ENCODE measurements at places on chromosomes 7 and 10.
A peak's percentile ranks its signal among the peaks of the same experiment; 100 is the strongest.

DNA sequence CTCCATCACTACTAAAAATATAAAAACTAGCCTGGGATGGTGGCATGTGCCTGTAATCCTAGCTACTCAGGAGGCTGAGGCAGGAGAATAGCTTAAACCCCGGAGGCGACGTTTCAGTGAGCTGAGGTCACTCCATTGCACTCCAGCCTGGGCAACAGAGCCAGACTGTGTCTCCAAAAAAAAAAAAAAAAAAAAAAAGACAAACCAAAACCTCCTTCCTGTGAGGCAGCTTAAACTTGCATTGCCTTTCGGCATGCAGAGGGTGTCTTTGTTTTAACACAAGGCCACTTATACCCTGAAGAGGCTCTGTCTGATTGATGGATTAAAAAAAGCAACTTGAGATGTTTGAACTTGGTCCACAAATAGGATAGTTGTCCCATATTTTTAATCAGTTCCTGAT is 128.4 kb upstream of the RSU1 start:
- DNase-seq: no peak

DNA sequence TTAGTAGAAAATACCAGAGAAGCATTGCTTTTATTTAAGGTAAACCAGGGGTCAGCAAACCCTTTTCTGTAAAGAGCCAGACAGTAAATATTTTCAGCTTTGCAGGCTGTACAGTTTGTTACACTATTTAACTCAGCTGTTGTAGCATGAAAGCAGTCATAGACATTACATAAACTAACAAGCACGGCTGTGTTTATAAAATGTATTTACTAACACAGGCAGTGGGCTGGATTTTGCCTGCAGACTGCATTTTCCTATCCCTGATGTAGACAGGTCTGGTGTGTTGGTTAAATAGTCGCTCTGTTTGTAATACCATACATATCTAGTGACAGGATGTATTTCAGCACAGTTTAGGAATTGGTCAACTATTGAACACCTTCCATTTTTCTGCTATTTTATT is 129.3 kb downstream of the ST7 start:
- no peak for DNase-seq

- no peak for DNase-seq
These were observed 490 bp upstream of the ZNF239 start for GRCh38 chr10:43574906-43575305.

- DNase-seq: peak; percentile 58
These were observed 61.1 kb downstream of the JCAD start for GRCh38 chr10:29998142-29998808.

GRCh38 chr7:21526007-21526406 is 16.8 kb upstream of the DNAH11 start:
- no peak for DNase-seq

GRCh38 chr7:157001920-157002818 is 8.3 kb downstream of the MNX1 start:
- no peak for DNase-seq

- DNase-seq: no peak
These were observed 202.1 kb downstream of the HECW1 start for GRCh38 chr7:43314379-43315158.

DNA sequence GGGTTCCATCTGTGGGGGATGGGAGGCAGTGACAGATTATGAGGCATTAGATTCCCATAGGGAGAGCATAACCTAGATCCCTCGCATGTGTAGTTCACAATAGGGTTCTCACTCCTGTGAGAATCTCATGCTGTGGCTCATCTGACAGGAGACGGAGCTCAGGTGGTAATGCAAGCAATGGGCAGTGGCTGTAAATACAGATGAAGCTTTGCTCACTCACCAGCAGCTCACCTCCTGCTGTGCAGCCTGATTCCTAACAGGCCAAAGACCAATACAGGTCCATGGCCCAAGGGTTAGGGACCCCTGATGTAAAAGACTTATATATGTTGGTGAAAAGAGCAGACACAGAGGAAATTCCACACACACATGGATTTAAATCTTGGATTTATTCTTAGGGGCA is 370.2 kb downstream of the NRG3 start:
- no peak for DNase-seq

DNA sequence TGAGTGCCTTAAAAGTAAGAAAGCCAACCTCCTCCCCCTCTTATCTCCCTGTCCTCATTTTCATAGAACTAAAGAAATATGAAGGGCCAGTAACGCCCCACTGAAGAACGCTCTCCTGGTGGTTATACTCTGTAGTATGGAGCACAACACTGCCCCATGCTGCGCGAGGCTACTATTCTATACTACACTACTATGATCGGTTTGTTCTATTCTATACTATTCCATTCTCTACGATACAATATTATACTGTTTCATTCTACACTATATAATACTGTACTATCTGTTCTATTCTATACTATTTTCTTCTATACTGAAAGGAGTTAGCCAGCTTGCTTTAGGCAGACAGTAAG is 34.8 kb downstream of the DIP2C start:
- no peak for DNase-seq

DNA sequence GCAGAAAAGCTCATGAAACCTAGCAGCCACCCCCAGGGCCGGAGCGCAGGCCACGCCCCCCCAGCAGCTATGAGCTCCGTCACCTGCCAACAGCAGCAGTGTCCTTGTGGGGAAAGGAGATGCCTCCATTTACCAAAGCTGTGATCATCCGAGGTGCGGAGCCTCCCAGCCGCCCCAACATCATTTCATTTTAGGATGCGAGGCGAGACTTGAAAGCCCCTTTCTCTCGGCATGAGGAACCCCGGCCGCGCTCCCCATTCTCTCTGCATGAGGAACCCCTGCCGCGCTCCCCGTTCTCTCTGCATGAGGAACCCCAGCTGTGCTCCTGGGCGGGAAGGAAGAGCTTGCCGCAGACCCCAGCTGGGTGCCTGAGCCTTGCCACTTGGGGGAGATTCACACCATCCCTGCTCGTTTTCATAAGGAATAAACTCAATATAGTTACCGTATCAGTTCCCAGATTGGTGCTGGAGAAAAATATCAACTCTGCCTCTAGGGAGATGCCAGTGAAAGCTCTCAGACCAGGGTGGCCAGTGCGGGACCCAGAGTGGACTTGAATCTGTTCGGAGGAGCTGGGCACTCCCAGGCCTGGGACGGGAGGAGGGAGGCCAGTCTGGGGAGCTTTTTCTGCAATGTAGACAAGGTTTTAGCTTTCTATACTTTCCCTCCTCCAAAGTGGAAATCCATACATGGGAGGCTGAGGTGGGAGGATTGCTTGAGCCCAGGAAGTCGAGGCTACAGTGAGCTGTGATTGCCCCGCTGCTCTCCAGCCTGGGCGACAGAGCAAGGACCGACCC is 35.0 kb downstream of the JAKMIP3 start:
- no peak for DNase-seq

DNA sequence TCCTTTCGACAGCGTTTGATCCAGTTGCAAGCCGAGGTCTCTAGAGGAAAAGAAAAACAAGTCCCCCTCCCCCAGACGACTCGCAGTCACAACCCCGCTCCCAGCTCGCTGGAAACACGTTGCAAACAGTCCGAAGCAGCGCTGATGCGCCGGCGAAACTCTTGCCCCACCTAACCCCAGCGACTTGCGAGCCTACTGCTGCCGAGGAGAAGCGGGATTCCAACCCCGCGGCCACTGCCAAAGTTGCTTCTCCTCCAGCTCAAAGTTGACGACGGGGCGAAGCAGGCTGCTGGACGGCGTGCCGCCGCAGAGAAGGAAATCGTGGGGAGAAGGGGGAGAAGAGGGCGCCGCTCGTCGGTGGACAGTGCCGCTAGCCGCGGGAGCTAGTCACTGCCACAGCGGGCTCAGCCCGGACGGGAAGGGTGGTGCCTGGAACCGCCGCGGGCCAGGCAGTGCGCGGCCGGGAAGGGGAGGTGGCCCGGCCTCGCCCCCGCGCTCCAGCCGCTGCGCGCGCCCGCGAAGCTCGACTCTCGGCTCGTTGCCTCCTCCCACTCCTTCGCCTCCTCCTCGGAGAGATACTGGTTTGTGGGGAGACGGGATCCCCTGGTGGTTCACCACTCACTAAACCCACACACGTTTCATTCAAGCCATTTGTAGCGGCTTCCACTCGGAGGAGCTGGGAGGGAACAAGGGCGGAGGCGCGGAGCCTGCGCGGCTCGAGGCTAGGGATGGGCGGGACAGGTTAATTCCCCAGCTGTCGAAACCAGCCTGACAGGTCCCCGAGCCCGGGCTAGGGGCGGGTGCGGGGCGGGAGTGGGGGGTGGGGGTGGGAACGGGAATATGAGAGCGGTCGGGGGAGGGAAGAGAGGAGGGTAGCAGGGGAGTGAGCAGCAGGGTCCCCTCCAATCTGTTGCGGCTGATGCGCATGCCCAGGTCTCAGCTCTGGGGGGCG is at the start of gene GPR37:
TSS of gene GPR37 (minus strand) at position 392 of the 952 bp plus-strand sequence. CDS start 816 bp downstream, outside the sequence.
- no peak for DNase-seq

GRCh38 chr7:17275749-17276671 is 22.4 kb upstream of the AHR start:
- DNase-seq: no peak

GRCh38 chr10:115762029-115762428 is 511.0 kb downstream of the GFRA1 start:
- no peak for DNase-seq

GRCh38 chr7:1059200-1060091 is 15.1 kb downstream of the GPR146 start:
- DNase-seq: no peak

DNA sequence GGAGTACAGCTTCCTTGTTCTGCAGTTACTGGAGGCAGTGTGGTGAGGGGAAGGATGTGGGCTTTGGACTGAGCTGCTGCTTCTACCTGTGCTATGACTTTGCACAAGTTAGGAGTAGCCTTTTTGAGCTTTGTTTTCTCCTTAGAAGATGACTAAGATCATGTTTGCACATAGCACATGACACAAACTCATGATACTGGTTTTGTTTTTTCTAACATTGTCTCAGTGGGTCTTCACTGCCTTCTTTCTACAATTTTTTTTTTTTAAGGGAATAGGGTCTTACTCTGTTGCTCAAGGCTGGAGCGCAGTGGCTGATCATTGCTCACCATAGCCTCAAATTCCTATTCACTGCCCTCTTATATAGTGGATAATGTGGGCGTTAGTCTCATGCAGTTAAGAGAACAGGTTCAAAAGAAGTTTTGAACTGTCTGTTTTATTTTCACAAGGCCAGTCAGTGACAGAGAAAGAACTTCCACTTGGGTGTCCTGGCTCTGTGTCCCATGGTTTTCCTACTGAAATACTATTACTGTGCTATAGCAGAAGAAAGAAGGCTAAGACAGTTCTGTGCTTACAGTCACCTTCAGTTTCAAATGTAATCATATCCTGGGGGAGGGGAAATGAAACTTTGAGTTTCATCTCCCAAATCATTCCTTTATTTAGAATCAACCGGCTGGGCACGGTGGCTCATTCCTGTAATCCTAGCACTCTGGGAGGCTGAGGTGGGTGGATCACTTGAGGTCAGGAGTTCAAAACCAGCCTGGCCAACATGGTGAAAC is 72.0 kb downstream of the KAT6B start:
- no peak for DNase-seq

GRCh38 chr7:39507866-39508551 is 58.2 kb upstream of the YAE1 start:
- DNase-seq: no peak

GRCh38 chr7:98559958-98560357 is 57.1 kb upstream of the NPTX2 start:
- DNase-seq: no peak

DNA sequence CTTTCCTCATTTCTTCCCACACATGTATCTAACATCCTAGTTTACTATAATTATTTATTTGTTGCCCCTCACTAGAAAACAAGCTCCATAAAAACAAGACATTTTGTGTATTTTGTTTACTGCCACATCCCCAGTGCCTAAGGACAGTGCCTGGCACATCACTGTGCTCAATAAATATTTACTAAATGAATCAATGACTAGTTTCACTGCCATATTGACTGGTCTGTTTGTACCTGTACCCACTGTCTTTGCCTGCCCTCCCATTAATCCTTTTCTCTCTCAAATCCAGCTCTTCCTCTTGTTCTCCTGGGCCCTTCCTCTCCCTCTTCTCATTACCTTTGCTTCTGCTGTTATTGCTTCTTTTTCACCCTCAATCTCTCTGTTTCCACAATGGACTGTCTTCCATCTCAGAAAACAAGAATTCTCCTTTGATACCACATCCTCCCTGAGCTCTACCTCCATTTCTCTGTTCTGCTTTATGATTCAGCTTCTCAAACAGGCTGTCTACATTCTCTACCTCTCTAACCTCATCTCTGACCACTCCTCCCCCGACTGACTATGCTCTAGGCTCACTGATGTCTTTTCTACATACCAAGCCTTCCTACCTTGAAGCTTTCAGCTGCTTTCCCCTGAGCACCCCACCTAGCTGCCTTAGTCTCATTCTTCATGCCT is 8.3 kb upstream of the FAM133B start:
- DNase-seq: no peak

GRCh38 chr10:93420944-93421825 is 60.9 kb downstream of the MYOF start:
- no peak for DNase-seq

- no peak for DNase-seq
These were observed 60.3 kb downstream of the PRKAR2B start for GRCh38 chr7:107104801-107105200.

- DNase-seq: no peak
These were observed 24.7 kb upstream of the MTPAP start for GRCh38 chr10:30373596-30374327.

GRCh38 chr7:106520962-106521514 is 139.9 kb downstream of the CCDC71L start:
- no peak for DNase-seq

DNA sequence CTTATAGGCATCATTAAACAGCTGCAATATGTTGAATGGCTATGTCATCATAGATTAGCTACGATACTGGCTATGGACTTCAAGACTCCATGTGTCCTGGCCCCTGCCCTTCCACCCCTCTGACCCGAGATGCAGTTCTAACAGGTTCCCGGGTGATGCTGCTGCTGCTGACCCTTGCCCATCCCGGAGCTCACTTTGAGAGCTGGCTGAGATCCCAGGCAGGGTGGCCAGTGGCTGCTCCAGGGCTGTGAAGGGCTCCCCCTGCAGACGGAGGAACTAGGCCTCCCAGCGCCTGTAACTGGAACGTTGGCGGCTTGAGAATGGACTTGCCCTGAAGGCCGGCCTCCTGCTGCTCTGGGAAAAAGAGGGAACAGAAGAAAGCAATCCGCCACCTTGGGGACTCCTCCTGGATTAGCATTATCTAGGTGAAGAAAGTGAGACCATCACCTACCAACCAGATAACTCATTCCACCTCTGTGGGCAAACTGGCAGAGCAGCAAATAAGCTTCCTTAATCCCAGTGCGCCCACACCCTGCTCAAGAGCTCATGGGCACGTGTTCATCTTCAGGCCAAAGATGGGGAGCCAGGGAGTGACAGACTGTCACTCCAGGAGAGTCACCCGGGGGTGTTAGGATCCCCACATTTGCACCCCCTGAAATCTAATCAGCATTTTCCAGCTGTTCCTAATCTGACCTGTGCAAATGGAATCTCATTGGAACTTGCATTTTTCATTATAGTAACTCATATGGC is 56.8 kb downstream of the PARP12 start:
- no peak for DNase-seq

Measured in activated CD8-positive, alpha-beta memory T cell treated with anti-CD3 and anti-CD28 coated beads for 4 hours (primary cell).